Fibroblast of gingiva (primary cell): ENCODE measurements at places on chromosomes 12 and 14.

GRCh38 chr12:104582739-104583138 is 126.0 kb downstream of the CHST11 start:
- no peak for DNase-seq

- no peak for DNase-seq
Measured at GRCh38 chr12:123329799-123330198, 34.8 kb downstream of the SBNO1 start.

- no peak for DNase-seq
Measured at GRCh38 chr12:51970904-51971646, 19.6 kb downstream of the ACVR1B start.

DNA sequence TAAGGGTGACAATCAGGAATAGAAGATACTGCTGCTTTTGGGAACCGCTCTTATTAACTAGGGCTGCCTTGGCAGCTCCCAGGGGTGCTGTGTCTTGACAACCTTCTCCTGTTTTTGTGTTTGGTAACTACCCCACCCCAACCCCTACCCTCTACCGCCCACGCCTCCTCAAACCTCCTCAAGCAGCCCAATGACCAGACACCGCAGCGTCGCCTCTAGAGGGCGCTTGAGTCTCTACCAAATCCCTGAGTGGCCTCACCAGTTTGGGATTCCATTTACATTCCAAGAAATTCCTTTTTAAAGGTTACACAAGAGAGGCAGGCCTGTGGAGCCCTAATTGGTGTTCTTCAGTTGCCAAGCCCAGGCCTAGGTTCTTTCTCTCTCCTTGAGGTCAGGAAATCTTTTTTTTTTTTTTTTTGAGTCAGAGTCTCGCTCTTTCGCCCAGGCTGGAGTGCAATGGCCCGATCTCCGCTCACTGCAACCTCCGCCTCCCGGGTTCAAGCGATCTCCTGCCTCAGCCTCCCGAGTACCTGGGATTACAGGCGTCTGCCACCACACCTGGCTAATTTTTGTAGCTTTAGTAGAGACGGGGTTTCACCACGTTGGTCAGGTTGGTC is 72.4 kb upstream of the USP44 start:
- peak; percentile 88 for DNase-seq

DNA sequence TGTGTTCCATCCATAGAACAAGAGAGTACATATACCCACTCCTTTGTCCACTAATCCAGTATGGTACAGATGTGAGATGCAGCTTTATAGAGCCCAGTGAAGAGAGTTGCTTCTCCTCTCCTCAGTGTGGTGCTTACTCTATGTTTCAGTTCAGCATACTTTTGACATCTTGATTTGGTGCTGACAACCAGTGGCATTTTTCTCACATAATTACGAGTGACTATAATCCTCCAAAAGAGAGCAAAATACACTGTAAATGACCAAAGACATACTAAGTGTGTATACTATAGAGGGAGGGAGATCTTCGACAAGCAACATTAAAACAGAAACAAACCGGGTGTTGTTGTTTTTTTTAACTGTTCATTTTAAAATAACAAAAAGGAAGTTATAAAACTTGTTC is 191.5 kb downstream of the KLHL28 start:
- DNase-seq, result no peak

GRCh38 chr12:57099766-57100165 is 10.9 kb downstream of the NAB2 start:
- no peak for DNase-seq

GRCh38 chr12:108361606-108362005 is 22.5 kb upstream of the CMKLR1 start:
- DNase-seq, result no peak

GRCh38 chr14:33317675-33318074 is 379.0 kb downstream of the NPAS3 start:
- no peak for DNase-seq
